Stomach (tissue), 19 donors: ENCODE measurements at places on chromosomes 7 and 10. TPM values are rescaled to one million over a fixed set of nuclear protein-coding genes. Genes with fewer than 3 reads are reported as not detected.
A peak's percentile ranks its signal among the peaks of the same experiment; 100 is the strongest.

Gene TCF7L2
- total RNA-seq, result 34.1 TPM

GRCh38 chr7:115417662-115418061 is 495.8 kb downstream of the MDFIC start:
- no peaks in the 10 kb centered on the region for H3K36me3 ChIP-seq
- H3K27ac ChIP-seq, result no peak overlapping the region
- no peaks in the 10 kb centered on the region for H3K27me3 ChIP-seq
- H3K4me1 ChIP-seq, result no peaks in the 10 kb centered on the region
- DNase-seq, result no peak

DNA sequence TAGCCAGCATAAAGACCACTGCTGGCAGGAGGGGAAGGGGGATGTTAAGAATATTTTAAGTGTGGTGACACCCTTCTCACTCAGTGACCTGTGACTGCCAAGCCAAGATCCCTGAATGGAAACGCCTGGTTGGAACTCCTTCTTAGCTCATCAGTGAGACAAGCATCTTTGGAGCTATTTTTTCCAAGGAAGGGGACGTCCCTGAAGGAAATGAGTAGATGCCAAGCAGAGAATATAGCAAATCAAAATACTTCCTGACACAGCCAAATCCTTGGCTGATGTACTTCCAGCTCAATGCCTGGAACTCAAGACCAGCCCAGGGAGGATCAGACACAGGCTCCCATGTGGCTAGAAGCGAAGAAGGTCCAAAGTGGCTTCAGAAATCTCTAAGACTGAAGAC is 82.2 kb downstream of the SORBS1 start:
- H3K4me1 ChIP-seq, result peaks cover 89% of the 10 kb centered on the region
- peak overlapping the region; percentile 91 for H3K27ac ChIP-seq
- no peaks in the 10 kb centered on the region for H3K36me3 ChIP-seq
- no peak overlapping the region for H3K4me3 ChIP-seq

DNA sequence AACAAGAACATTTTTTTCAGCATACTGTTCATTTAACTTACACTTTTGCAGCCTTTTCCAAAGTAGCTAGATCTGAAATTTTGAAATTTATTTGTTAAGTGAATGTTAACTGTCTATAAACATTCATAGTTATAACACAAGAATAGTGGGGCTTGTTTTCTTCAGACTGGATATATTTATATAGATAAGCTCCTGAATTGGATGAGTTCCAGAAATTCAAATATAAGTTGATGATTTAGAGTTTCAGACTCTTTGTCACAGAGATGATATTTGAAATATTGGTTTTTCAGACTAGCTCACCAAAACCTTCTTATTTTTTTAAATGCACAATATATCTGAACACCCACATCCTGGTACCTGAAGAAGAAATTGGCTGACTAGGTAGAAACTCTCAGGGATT is 44.0 kb downstream of the ZNRF2 start:
- no peak for DNase-seq
- H3K4me1 ChIP-seq, result peaks cover 7% of the 10 kb centered on the region
- no peaks in the 10 kb centered on the region for H3K27me3 ChIP-seq
- H3K36me3 ChIP-seq, result no peaks in the 10 kb centered on the region

DNA sequence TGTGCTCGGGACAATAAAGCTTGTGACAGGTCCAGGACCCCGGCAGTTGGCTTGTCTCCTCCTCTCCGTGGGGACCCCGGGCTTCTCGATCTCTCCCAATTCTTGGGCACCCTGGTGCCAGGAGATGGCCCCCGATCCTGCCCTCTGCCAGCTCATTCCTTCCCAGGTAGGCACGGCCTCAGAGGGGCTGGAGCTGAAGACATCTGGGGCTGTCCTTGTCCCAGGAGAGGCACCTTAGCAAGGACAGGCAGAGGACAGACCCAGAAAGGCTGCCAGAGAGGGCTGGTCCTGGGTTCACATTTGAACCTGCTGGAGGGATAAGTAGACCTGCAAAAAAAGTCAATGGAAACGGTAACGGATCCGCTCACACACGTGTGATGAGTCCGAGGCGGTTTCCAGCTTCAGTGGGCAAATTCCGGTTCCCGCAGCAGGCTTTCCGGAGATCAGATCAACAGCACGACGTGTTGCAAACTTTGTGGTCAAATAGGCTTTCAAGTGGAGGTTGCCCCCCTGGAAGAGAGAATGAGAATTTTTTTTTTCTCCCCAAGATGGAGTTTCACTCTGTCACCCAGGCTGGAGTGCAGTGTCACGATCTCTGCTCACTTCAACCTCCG is 47.7 kb upstream of the GTF2IRD1 start:
- no peak overlapping the region for H3K4me3 ChIP-seq
- H3K4me1 ChIP-seq, result no peaks in the 10 kb centered on the region
- no peak overlapping the region for H3K27ac ChIP-seq
